ENCODE measurements at places on chromosomes 3 and 15. TPM values are rescaled to one million over a fixed set of nuclear protein-coding genes. Genes with fewer than 3 reads are reported as not detected.

TEX55 gene
- total RNA-seq: not detected

CFAP100 gene
- total RNA-seq: not detected

MOBP gene
- not detected for total RNA-seq

RASL12 gene
- total RNA-seq: not detected

DNA sequence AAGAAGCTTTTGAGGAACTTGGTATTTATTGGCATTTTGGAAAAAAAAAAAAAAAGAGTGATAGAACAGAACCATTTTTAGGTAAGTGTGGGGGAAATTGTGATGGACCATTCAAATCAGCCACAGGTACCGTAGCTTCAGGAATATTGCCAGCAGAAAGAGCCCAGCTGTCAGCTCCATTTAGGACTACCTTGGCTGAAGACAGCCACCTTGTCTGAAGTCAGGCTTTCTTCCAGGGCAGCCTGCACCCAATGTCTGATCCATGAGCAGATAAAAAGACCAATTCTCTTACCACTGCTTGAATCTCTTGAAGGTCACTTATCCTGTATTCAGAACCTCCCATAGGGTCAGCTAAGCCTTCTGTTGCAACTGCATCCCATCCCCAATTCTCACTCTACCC, 37.6 kb downstream of the SLCO3A1 start:
- no peak overlapping the region for H3K27ac ChIP-seq
- H3K27me3 ChIP-seq: no peaks in the 10 kb centered on the region
- H3K4me3 ChIP-seq: no peak overlapping the region
- no peaks in the 10 kb centered on the region for H3K4me1 ChIP-seq
- H3K36me3 ChIP-seq: no peaks in the 10 kb centered on the region

DNA sequence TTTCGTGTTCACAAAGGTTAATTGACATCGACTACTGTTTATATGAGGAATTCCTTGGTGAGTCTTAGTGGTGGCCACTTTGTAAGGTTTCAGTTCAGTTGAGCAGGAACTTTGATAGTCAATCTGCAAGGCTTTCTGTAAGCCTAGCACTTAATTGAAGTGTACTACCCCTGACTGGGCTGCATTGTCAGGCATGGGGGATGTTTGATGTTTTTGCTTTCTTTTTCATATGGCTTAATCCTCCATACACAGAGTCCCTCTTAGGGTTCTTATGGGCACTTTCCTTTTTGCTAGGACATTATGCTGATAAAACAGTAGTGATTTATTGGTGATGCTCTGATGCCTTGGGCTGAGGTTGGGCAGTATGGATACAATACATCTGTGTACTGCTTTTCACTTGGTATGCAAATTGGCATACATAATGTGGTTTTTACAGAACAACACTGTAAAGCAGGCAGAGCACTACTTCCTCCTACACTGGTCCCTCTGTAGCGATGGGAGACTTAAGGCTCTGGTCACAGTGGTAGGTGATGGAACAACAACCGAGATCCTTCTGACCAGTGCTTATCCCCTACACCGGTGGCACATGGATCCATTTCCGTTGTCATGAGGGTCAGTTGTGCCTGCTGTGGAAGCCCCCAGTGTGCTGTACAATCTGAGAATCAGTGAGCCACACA, 261.0 kb downstream of the MFSD1 start:
- H3K27me3 ChIP-seq: no peaks in the 10 kb centered on the region
- H3K4me1 ChIP-seq: no peaks in the 10 kb centered on the region
- no peaks in the 10 kb centered on the region for H3K36me3 ChIP-seq
- no peak overlapping the region for H3K4me3 ChIP-seq
- no peak overlapping the region for H3K27ac ChIP-seq

GRCh38 chr3:46085421-46086082, 58.3 kb upstream of the XCR1 start:
- no peaks in the 10 kb centered on the region for H3K36me3 ChIP-seq
- no peak overlapping the region for H3K27ac ChIP-seq
- no peaks in the 10 kb centered on the region for H3K4me1 ChIP-seq
- no peak overlapping the region for H3K4me3 ChIP-seq

- no peaks in the 10 kb centered on the region for H3K27me3 ChIP-seq
- peaks cover 40% of the 10 kb centered on the region for H3K4me1 ChIP-seq
- peak overlapping the region; percentile 64 for H3K4me3 ChIP-seq
- DNase-seq: peak; percentile 70
- H3K27ac ChIP-seq: peak overlapping the region; percentile 90
- H3K36me3 ChIP-seq: no peaks in the 10 kb centered on the region
Measured at GRCh38 chr3:47780741-47781684, 680 bp downstream of the SMARCC1 start.

DNA sequence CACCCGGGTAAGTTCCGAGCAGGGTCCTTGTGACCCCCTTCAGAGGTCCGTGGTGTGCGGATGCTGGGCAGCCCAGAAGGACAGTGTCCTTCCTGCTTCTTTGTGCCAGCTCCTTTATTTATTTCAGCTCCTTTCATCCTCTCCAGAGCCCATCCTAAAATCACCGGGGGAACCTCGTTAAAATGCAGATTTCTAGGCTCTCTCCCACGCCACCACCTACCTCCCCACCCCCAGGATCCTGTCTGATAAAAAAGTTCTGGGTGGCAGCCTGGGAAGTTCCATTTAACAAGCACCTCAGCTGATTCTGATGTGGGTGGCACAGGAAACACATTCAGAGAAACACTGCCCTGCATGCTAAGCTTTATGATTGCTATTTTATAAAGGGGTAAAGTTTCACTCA, 12.5 kb upstream of the IGF1R start:
- no peak for DNase-seq
- no peak overlapping the region for H3K4me3 ChIP-seq
- no peak overlapping the region for H3K27ac ChIP-seq

DNA sequence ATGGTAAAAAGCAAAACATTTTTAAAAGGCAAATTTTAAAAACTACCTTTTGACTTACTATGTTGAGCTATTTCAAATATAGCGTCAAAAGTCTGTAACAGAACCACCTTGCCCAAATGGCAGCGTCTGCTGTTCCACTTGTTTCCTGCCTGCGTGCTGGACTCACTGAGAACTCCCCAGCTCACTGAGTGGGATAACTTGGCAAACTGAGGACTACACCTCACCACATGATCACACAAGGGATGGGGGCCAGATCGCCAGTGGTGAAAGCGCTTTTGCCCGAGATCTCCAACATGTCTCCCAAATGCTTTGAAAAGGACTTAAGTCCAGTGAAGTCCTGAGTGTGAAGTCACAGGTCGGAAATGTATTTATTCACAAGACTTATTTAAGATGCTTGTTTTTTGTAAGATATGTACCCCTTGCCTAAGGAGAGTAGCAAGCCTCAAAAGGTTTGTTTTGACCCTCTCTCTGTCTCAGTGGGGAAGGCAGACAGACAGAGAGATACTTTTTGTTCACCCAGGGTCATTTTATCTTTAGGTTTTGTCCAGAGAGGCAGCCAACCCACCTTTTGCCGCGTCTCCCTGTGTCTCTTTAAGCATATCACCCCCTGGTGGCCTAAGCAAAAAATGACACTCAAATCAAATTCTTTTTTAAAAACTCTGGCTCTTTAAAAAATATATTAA, 192.6 kb downstream of the PDZRN3 start:
- DNase-seq: peak; percentile 2
- no peaks in the 10 kb centered on the region for H3K36me3 ChIP-seq
- H3K4me3 ChIP-seq: no peak overlapping the region
- no peaks in the 10 kb centered on the region for H3K27me3 ChIP-seq

GRCh38 chr15:94582368-94582767, 351.0 kb downstream of the MCTP2 start:
- peaks cover 32% of the 10 kb centered on the region for H3K27me3 ChIP-seq
- H3K27ac ChIP-seq: no peak overlapping the region

DNA sequence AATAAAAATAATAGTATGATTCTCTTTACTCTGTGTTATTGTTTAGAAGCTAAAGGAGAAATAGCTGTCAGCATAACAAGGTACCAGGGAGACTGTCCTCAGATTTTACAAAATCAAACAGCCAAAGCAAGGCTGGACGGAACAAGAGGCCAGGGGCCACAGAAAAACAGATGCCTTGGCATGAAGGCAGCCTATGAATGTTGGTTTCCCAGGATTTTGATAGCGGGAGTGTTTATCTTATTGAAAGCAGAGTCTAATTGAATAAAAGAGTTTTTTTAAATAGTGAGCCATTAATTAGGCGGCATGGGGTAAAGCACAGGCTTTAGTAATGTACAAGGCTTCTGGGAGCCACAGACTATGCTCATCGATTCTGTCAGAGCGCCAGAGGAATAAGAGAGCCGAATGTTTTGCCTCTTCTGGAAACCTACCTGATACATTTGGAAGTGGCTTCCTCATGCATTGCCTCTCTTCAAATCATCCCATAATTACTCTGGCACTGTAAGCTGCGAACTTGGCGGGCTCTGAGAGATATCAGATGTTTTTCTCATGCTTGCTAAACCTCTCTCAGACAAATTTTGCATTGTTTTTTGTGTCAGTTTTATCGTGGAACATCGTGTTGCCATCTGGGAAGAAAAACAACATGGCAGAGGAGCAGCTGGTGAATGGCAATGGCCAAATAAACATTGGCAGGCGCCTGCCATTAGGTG, 30.4 kb upstream of the TMCO5A start:
- H3K4me1 ChIP-seq: no peaks in the 10 kb centered on the region
- no peak overlapping the region for H3K27ac ChIP-seq
- H3K27me3 ChIP-seq: no peaks in the 10 kb centered on the region
- no peak overlapping the region for H3K4me3 ChIP-seq

DNA sequence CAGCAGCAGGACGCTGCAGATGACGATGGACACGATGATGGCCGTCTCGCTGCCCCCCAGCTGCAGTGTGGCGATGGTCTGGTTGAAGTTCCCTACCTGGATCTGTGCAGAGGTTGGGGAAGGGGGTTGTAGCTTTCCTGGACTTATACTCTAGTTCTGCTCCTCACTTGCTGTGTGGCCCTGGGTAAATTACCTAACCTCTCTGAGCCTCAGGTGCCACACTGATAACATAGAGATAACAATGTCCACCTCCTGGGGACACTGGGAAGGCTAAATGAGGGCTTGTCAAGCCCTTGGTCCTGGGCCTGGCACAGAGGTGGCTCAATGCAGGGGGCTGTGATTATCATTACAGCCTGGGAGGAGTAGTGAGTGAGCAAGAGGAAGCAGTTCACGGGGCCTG, 26.9 kb downstream of the H1-8 start:
- H3K4me3 ChIP-seq: no peak overlapping the region
- H3K4me1 ChIP-seq: peaks cover 13% of the 10 kb centered on the region
- DNase-seq: no peak
- no peak overlapping the region for H3K27ac ChIP-seq

DNA sequence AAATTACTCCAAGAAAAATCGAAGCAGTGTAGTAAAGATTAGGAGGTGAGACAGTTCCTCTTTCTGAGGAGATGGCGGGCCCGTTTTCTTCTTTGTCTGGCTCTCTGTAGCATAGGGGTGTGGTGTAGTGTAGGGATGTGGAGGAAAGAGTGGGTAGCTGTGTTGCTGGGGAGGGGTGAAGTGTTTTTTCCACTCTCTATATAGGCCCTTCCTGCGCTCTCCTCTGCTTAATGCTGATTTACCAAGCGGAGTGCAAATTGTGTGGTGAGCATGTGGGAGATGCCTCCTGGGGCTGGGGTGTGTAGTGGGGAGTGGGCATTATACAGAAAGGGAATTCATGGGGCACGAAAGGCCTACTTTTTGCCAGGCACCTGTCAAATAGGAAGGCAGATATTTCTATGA, 94.9 kb downstream of the ST6GAL1 start:
- H3K36me3 ChIP-seq: peaks cover 4% of the 10 kb centered on the region
- H3K27ac ChIP-seq: peak overlapping the region; percentile 49
- H3K4me1 ChIP-seq: peaks cover 75% of the 10 kb centered on the region
- no peak for DNase-seq
- H3K4me3 ChIP-seq: peak overlapping the region; percentile 64

GRCh38 chr15:58381697-58382096, 50.1 kb upstream of the LIPC start:
- H3K36me3 ChIP-seq: no peaks in the 10 kb centered on the region
- no peaks in the 10 kb centered on the region for H3K4me1 ChIP-seq
- H3K27me3 ChIP-seq: no peaks in the 10 kb centered on the region
- no peak overlapping the region for H3K4me3 ChIP-seq
- no peak overlapping the region for H3K27ac ChIP-seq

DNA sequence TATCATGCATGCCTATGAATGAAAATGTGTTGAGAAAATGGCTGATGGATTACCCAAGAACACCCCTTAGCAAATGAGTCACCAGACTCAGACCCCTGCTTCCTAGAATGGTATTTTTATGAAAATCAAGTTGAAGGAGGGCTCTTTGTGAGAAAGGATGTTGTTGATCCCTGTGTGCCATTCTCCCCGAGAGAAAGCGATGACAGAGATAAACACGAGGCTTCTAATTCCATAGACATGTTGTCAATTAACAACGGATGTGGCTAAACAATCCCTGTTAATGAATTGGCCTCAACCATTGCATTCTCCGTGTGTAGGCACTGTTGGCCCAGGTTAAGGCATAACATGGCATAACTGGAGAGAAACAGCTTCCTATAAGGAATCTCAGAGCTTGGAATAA, 5.8 kb upstream of the OXTR start:
- no peaks in the 10 kb centered on the region for H3K36me3 ChIP-seq
- no peak overlapping the region for H3K27ac ChIP-seq
- no peaks in the 10 kb centered on the region for H3K4me1 ChIP-seq
- no peak for DNase-seq
- peaks cover 3% of the 10 kb centered on the region for H3K27me3 ChIP-seq

DNA sequence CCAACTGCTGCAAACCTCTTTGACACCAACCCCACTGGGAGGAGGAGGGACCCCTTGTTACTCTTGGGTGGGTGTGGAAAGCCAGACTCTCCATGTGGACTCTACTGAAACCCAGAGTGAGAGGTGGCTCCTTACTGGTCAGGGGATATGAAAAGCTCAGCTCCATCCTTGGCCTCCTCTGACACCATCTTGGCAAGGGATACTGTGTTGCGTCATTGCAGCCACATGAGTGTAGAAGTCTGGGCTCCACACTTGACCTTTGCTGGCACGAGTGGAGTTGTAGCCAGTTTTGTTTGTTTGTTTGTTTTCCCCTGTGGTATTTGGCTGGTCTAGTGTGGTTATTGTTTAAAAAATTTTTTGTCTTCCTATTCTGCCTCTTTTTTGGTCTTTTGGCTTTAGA, 289.1 kb downstream of the GAP43 start:
- H3K27me3 ChIP-seq: no peaks in the 10 kb centered on the region
- H3K4me1 ChIP-seq: no peaks in the 10 kb centered on the region
- no peaks in the 10 kb centered on the region for H3K36me3 ChIP-seq
- H3K4me3 ChIP-seq: no peak overlapping the region

All from CD8-positive, alpha-beta memory T cell (primary cell).